ENCODE measurements at places on chromosomes 4 and X.
A peak's percentile ranks its signal among the peaks of the same experiment; 100 is the strongest.

GRCh38 chr4:94603170-94603747, 151.5 kb downstream of the PDLIM5 start:
- DNase-seq = no peak

- DNase-seq = no peak
Measured at GRCh38 chr4:140271553-140271952, 101.9 kb upstream of the SCOC start.

DNA sequence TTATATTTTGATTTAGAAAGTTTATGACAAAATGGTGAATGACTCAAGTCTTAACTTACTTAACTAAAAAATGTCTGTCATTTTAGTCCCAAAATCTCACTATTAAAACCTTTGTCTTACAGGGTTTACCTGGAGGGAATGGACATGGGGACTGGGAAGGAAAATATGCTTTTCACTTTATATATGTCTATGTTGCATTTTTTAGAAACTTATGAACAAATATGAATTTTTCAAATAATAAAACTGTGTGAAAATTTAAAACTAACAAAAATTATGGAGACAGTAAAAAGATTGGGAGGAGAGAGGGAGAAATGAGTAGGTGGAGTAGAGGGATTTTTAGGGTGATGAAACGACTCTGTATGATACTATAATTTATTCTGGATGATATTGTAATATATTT, 6.2 kb downstream of the MGARP start:
- DNase-seq = no peak

- DNase-seq = no peak
Measured at GRCh38 chrX:40683245-40683644, 35.9 kb upstream of the CXorf38 start.

DNA sequence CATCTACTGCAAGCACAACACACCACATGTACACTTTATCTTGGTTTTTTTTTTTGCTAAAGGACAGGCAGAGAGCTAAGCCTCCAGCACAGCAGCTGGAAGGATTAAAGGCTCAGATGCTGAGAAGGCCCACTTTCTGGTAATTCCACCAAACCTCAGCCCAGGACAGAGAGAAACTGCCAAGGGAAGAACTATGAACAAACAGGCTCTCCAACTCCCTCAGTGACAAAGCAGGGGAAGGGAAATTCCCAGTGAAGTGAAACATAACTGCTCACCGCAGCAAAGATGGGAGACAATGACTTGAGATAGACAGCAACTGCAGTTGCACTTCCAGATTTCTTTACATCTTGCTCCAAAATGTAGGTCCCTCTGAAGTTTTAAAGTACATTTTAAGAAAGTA, 4.8 kb downstream of the PROM1 start:
- no peak for DNase-seq

- DNase-seq = no peak
Measured at GRCh38 chrX:72262077-72262476, 15.0 kb downstream of the RPS4X start.

GRCh38 chr4:74262522-74262921, 45.7 kb upstream of the EPGN start:
- DNase-seq = no peak

- no peak for DNase-seq
Measured at GRCh38 chrX:154044091-154044490, 24.4 kb upstream of the IRAK1 start.

GRCh38 chr4:141768954-141769353, 132.6 kb downstream of the IL15 start:
- DNase-seq = no peak

- DNase-seq = no peak
Measured at GRCh38 chrX:2965965-2966364, 36.8 kb upstream of the ARSD start.

DNA sequence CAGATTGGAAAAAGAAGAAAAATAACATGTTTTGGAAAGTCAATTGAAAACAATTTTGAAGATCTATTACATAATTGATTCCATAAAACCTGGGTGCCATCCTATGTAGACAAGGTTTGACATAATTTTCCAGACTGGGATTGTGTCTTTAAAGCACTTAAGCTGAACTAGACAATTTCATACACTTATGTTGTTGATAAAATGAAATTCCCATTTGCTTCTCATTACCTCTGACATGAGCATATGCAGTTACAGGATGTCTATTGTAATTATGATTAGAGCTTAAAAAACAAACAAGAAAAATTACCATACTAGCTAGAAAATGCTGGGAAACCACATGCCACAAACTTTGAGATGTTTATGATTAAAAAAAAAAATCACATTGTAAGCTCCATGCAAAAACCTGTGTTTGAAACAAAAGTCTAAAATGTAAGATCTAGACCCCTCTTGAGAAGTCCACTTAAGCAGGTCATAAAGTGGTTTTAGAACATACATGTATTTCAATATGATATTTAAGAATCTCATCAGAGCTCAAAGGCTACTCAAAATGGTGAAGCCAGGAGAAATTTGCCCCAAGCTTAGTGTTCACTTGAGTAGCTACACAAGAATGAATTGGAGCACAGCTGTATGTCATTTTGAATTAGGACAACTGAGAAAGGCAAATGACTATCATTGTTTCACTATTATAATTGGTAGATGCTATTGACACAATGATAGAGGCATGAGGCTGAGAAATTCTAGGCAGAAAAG, 181.1 kb upstream of the PABPC4L start:
- DNase-seq = no peak

GRCh38 chr4:52298444-52298843, 247.3 kb downstream of the SPATA18 start:
- DNase-seq = no peak

DNA sequence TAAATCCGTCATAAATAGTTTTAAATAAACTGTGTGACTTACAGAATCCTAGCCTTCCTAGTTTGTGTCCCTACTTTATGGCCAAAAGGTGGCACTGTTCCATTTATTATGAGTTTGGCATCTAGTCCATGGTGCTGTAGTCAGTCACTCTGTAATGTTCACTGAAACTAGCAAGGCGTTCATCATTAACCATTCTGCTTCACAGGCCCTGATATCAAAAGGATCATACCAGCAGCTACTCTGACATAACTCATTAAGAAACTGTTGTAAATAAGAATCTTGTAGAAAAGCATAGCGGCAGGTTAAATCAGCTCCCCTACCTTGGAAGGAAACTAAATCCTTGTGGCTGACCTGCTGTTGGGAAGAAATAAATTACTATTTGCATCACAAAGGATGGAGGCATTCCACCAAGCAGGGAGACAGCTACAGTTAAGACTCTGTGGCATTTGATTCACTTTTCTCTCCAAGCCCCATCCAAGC, 919.6 kb upstream of the DIAPH2 start:
- DNase-seq = peak; percentile 27

- no peak for DNase-seq
Measured at GRCh38 chr4:3429651-3430050, 12.1 kb upstream of the HGFAC start.

GRCh38 chrX:19544693-19545305, 29.5 kb upstream of the MAP3K15 start:
- peak; percentile 62 for DNase-seq

- DNase-seq = no peak
Measured at GRCh38 chr4:80189956-80190677, 7.2 kb upstream of the PRDM8 start.

DNA sequence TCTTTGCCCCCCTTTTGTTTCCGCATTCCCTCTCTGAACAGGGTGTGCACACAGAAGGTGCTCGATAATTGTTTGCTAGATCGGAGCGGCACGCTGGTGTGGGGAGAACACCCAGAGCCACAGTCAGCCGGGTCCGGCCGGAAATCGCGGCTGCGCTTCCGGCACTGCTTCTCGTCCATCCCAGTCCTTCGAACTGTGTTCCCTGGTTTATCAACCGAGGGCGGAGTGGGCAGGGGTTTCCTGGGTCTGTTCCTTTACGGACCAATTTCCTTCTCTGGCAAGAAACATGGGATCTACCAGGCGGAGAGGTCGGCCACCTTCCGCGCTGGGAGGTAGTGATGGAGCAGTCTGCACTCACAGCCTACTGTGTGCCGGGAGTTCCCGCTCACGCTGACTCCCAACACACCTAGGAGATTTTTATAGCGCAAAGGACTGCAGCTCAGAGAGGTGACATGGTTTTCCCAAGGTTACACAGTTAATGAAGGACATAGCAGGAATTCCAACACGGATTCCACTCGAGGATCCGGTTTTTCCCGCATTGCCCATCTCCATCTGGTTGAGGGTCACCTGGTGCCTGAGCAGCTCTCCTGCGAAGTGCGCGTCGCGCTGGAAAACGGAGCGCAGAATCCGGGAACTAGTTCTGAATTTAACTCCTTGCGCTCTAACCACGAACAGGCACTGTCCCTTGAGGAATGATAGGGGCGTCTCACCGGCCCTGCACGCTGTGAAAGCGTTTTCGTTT, 6.8 kb downstream of the MSX1 start:
- DNase-seq = no peak

DNA sequence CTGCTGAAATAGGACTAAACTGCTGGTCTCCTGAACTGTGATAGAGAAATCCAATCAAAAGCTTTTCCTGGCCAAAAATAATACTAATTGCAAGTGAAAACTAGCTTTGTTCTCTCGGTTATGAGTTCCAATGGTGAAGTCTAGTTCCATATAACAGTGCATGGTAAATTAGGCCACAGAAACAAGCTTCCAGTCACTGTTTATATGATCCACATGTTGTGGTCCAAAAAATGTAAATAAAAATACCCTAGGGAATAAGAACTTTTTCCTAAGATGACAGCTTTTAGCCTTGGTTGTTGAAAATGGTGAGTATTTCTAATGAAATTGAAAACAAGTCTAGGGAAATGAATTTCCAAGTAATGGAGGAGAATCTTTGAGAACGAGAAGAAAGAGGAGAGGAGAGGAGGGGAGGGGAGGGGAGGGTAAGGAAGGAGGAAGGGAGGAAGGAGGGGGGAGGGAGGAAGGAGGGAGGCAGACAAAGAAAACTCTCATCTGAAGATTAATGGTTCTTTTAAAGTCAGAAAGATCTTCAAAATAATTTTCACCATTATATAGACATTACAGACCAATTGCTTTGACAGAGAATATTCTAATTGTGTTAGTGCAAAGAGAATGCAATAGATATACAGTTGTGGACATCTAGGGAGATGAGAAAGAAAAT, 26.1 kb downstream of the PALLD start:
- no peak for DNase-seq

DNA sequence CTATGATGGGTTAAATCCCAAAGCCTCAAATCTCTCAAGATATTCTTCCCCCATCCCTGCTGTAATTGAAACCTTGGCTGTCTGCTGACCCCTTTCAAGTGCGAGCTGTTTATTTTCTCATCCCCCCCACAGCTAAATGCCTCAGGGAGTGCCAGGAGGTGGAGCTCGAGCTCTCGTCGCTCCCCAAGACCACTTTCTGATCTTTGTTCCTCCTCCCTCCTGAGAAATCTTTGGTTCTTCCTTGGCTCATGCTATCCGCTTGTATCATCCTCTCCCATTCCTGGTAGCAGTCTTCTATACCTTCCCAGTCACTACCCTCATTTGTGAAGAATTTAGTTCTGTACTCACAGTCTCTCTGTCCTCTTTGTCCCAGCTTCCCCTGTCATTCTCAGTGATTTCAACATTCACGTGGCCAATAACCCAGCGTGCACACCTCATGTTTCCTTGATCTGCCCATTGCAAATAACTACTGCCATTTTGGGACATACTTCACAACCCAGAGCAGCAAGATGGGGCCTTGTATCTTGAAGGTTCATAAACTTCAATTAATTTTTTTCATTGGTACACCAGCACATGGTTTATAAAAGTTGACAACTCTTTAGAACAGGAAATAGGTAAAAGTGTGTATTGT, 9.2 kb upstream of the SLC25A43 start:
- DNase-seq = peak; percentile 61

DNA sequence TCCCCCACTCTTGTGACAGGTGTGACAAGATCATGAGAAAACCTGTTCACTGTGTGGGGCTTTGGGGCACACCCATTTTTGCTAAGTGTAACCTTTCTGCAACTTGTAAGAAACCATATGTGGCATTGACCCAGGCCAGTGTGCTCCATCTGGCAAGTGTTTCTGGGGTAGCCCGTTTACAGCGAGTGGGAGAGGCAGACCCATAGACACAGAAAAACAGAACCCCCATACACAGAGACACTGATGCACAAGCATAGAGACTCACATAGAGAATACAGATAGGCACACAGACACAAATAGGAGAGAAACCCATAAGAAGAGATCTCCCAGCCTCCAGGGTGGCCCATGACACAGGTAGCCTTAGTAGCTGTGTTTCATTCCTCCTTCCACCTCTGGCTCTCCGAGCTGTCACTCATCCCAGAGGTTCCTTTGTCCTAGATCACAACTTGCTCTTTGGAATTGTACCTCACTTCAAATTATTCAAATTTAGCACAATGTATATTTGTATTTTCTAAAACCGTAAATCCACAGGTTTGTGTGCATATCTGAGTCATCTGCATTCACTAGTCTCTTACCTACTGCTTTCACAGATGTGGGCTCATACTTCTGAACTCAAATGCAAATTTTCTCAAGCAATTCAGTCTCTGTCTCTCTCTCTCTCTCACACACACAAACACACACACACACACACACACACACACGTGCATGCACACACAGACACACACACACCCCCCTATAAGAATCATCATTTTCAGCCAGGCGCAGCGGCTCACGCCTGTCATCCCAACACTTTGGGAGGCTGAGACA, 114.4 kb downstream of the SH3KBP1 start:
- no peak for DNase-seq

DNA sequence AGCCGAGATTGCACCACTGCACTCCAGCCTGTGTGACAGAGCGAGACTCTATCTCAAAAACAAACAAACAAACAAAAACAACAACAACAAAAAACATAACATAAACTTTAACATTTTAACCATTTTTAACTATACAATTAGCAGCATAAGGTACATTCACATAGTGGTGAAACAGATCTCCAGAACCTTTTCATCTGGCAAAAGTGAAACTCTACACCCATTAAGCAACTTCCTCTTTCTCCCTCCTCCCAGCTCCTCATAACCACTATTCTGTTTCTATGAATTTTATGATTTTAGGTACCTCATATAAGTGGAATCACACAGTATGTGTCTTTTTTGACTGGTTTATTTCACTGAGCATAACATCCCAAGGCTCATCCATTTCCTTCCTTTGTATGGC, 103.6 kb downstream of the FAM13A start:
- DNase-seq = no peak

DNA sequence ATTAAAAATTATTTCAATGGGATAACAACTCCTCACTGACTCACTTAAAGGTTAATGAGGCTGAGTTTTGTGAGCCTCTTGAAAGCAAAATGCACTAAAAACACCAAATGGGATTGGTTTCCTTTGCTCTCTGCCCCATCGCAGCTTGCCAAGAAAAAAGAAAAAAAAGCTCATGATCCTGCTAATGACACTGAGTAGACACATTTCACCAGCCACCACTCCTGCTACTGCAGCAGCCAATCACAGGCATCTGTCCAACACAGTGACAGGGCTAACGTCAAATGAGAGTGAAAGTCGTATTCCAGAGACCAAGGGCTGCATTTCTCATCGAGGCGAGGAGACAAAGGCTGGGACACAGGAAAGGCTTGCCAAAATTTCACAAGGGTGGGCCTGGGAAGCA, 5.2 kb downstream of the APBB2 start:
- peak; percentile 30 for DNase-seq

DNA sequence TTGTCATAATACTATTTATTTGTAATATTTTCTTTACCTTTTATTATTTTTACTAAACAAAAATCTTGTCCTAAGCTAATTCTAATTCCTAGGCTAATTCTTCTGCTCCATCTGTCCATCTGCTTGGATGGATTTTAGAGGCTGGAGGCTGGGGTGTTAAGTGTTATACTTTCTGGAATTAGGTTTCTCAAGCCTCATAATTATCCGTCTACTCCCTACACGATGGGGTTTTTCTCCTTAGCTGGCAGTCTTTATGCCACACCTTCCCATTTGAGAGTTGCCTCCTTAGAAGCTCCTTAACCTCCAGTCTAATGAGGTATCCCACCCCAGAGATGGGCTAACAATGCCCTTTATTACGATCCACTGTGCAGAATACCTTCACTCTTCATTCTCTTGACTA, 37.6 kb upstream of the LGI2 start:
- no peak for DNase-seq
